ENCODE measurements at places on chromosomes 4 and X. TPM values are rescaled to one million over a fixed set of nuclear protein-coding genes. Genes with fewer than 3 reads are reported as not detected.

CCNB3 gene
- total RNA-seq: 0.12 TPM

AKAP14 gene
- not detected for total RNA-seq

DCAF4L1 gene
- total RNA-seq: 0.11 TPM

TKTL1 gene
- total RNA-seq: not detected

GAGE12F gene
- total RNA-seq: not detected

GAGE1 gene
- not detected for total RNA-seq

TCP11X2 gene
- not detected for total RNA-seq

EPHA5 gene
- 2.9 TPM for total RNA-seq

PABPC1L2A gene
- not detected for total RNA-seq

SLITRK4 gene
- 0.50 TPM for total RNA-seq

HMX1 gene
- total RNA-seq: not detected

GPRASP3 gene
- total RNA-seq: 12.0 TPM

GAB3 gene
- total RNA-seq: 1.4 TPM

PHOX2B gene
- total RNA-seq: not detected

GATA1 gene
- total RNA-seq: not detected

SLC38A5 gene
- 60.2 TPM for total RNA-seq

OGT gene
- 114 TPM for total RNA-seq

TMSB15A gene
- 8.7 TPM for total RNA-seq

RGN gene
- 2.9 TPM for total RNA-seq

GAGE12J gene
- total RNA-seq: not detected

IL3RA gene
- not detected for total RNA-seq

ETDA gene
- total RNA-seq: not detected

PNMA5 gene
- not detected for total RNA-seq

RPS6KA6 gene
- 14.6 TPM for total RNA-seq

APLN gene
- total RNA-seq: 0.12 TPM

OPRPN gene
- total RNA-seq: not detected

FAM9C gene
- total RNA-seq: 0.12 TPM

OPN1MW3 gene
- total RNA-seq: not detected

ZFP42 gene
- not detected for total RNA-seq

TDO2 gene
- total RNA-seq: 0.11 TPM

NLRP2B gene
- total RNA-seq: not detected

AGTR2 gene
- not detected for total RNA-seq

ADAMTS3 gene
- total RNA-seq: 3.6 TPM

GUCY1B1 gene
- total RNA-seq: 4.4 TPM

ASMT gene
- total RNA-seq: not detected

MAOB gene
- 0.37 TPM for total RNA-seq

BOD1L1 gene
- 41.6 TPM for total RNA-seq

LDB2 gene
- 38.7 TPM for total RNA-seq

ARSJ gene
- 40.9 TPM for total RNA-seq

MAGEA1 gene
- not detected for total RNA-seq

TMEM35A gene
- 3.8 TPM for total RNA-seq

DSPP gene
- total RNA-seq: not detected

Measured in uterine smooth muscle cell (primary cell).